Stimulated activated CD4-positive, alpha-beta T cell treated with anti-CD3 and anti-CD28 coated beads, Interleukin-1b, Interleukin-23, amount 100 ng/mL, for 48 hours (primary cell): ENCODE measurements at places on chromosomes 3 and 15.

DNA sequence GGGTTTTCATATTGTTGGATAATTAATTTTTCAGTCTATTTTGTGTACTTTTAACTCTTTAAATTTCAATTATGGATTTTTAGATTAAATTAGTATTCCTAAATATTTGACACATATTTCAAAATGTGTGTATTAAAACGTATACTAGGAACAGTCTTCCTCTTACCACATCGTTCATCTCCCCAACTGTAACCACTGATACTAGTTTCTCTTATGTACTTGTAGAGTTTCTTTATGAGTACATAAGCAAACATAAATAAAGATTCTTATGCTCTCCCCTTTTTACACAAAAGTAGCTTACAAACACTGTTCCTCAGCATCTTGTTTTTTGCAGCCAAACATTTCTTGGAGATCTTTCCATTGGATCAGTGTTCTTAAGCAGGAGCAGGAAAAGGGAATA lies 45.9 kb downstream of the CMSS1 start:
- no peak for DNase-seq

DNA sequence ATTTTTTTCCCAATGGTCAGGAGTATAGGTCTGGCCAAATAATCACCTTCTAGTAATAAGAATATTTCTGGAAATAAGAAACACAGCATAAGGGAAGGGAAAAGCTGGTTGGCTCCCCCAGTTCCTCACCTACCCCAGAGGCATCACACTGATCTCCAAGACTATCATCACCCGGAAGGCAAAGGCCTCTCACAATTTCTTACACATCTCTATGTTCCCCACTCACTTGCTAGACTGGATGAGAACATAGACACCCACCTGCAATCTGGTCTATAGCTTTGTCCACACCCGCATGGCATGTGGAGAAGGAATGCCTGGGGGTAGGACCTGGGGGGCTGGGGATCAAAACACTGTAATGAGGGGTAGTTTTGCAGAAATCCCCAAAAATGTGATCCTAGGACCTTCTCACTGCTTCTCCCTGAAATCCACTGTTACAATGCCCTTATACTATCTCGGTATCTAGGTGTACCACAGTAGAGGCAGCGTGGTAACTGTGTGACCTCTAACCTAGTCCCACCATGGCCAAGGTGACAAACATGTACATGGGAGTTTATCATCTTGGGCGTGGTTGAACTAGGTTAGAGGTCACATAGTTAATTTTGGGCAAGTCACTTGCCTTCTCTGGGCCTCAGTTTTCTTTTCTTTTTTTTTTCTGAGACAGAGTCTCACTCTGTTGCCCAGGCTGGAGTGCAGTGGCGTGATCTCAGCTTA lies 29.5 kb upstream of the NRROS start:
- no peak for DNase-seq

DNA sequence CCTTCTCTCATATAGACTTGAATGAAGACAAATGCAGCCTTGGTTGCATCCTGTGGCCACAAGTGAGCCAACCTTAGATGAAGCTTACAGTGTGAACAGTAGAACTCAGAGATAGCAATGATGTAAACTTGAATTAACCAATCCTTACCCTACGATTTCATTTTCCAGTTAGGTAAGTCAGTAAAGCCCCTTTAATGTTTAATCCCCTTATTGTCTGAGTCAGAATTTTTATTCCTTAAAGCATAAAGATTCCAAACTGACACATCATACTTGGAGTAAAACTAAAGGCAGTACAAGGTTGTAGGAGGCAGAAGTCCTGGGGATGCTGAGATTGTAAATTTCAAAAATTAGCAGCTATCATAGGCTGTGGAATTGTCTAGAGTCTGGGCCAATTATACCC lies 507.8 kb upstream of the DPH6 start:
- DNase-seq: no peak

DNA sequence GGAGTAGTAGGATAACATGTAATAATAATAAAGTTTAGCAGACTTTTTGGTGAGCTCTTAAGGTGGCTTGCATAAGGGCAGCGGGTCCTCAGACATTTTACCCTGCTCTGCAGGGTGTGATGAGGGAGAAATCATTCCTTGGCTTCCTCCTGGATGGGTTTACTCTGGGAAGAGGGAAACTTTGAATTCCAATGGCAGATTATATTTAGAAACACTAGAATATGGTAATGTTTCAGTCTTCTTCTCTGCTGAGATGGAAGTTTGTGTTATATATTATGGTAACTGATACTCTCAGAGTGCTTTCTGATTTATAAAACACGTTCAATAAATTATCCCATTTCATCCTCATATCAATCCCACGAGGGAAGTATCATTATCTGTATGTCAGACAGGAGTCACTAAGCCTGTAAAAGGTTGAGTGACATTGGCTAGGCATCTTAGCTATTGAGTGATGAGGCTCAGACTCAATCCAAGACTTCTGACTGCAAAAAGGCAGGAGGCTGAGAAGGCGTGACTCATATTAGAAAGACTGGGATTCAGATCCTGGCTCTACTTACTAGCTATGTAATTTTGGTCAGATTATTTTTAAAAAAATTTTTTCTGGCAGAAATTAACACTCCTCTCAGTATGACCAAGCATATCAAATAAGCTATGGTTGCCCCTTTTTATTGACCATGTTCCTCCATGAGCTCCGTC lies 19.3 kb downstream of the PDIA5 start:
- DNase-seq: no peak

- no peak for DNase-seq
These were observed 220.9 kb downstream of the ATP8B4 start for GRCh38 chr15:49898097-49898496.

GRCh38 chr15:37715101-37715500 lies 219.3 kb upstream of the TMCO5A start:
- DNase-seq: no peak

DNA sequence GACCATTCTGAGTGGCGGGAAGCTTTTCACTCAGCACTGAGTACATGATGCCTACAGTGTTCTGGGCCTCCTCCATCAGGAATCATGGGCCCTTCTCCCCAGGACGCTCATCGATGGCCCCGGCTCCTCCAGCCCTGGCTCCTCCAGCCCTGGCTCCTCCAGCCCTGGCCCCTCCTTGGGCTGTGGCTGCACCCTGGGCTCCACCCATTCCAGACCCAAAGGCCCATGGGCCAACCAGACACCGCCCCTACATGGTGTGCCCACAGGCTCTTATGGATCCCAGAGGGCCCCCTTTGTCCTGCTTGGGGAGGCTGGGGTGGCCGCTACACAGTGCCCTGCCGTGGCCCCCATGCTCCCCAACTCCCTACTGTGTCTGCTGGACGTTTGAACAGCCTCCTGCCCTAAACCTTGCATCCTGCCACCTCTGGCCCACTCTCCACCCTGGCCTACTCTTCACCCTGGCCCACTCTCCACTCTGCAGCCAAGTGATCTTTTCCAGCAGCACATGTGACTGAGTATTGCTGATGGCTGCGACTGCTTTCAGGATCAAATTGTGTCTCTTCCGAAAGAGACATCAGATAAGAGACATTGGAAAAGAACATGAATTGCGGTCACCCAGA lies 57.9 kb downstream of the APBA2 start:
- no peak for DNase-seq

DNA sequence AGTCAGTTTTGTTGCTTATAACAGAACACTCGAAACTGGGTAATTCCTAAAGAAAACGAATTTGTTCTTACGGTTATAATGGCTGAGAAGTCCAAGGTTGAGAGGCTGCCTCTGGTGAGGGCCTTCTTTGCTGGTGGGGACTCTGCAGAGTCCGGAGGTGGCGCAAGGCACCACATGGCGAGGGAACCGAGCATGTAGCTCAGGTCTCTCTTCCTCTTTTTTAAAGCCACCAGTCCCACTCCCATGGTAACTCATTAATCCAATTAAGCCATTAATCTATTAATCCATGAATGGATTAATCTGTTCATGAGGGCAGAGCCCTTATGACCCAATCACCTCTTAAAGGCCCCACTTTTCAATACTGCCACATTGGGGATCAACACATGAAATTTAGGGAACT lies 50.0 kb downstream of the ROPN1B start:
- no peak for DNase-seq

DNA sequence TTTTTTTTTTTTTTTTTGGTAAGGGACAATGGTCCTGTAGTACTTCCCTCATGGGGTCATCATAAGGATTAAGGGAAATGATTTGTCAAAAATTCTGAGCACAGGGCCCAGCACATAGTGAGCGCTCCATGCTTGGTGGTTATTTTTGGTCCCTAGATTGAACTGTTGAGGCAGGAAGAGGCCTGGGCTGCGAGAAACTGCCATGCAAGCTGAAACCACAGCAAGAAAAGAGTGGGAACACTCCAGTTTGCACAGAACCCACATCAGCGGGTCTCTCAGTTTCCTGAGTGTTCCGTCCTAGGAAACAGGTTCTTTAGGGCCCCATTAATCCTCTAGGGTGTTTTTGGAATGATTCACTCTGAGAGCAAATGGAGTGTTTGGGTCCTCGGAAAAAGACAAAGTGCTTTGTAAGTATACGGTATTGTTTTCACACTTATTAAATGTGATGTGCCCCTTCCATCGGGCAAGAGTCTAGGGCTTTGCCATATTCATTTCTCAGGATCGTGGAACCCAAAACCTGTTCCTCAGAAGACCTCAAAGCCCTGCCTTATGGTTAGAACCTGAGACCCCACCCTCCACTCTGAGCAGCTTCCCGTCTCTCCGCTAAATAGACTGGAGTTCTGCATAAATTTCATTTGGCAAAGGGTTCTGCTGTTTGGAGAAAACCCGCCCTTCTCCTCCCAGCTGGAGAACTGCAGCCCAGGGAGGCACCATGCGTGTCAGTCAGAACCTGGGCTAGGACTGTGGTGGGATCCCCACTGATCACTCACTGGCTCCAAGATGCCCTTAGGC lies 60.4 kb downstream of the SPSB4 start:
- DNase-seq: no peak

DNA sequence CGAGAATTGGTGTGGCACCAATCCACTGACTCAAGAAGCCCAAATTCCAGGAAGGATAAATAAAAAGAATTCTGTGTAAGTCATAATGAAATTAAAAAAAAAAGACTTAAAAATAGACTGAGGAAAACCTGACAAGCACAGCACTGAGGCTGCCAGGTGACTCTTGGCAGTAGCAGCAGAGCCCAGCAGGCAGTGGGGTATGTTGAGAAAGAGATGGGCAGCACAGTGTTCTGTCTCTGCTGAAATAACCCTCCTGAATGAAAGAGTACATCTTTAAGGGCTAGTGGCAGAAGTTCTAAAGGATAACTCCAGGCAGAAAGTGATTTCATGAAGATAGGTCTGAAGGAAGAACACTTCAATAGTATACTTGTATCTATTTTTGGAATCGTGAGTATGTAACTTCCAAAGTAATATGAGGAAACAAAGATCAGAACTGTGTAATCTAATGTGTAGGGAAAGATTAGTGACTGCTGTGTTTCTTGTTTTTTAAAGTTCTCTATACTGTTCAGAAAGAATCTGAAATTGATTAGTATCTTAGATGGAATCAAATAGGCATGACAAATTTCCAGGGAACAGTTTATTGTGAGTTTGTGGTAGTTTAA lies 75.9 kb downstream of the RAB7A start:
- peak; percentile 41 for DNase-seq

GRCh38 chr3:129119365-129120100 lies 2.1 kb downstream of the RAB43 start:
- peak; percentile 19 for DNase-seq

- no peak for DNase-seq
These were observed 25.8 kb upstream of the LRRFIP2 start for GRCh38 chr3:37200141-37200540.

DNA sequence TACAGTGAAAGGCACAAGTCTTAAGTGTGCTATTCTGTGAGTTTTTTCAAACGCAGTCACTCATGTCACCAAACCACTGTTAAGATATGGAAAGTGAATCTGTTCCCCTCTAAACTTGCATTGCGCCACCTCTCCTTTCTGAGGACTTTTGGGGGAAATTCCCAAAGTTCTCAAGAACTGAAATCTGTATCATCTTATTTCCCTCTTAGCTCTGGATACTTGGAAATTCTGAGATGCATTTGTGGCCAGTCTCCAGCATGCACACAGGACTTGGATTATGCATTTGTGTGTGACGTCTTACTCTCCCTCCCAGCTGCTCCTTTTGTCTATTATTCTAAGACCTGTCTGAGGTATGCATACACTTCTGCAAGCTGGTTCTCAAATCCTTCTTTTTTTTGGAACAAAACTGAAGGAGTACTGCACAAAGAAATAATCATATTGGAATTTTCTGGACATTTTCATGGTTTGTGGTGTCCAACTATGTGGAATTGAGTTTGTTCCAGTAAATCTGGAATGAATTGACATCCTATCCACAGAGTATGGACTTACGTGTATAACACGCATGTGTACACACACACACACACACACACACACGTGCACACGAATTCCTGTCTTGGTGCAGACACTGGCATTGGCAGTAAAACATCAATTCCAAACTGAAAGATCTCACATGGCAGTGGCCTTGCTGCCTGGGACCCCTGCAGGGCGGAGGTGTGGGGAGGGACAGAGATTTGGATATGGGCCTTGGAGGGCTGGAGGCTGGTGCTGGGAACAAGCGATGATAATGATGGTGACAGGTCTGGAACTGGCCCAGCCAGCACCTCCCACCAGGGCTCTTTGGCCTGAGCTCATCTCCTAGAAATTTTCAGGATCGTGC lies 8.2 kb upstream of the LCTL start:
- DNase-seq: no peak

DNA sequence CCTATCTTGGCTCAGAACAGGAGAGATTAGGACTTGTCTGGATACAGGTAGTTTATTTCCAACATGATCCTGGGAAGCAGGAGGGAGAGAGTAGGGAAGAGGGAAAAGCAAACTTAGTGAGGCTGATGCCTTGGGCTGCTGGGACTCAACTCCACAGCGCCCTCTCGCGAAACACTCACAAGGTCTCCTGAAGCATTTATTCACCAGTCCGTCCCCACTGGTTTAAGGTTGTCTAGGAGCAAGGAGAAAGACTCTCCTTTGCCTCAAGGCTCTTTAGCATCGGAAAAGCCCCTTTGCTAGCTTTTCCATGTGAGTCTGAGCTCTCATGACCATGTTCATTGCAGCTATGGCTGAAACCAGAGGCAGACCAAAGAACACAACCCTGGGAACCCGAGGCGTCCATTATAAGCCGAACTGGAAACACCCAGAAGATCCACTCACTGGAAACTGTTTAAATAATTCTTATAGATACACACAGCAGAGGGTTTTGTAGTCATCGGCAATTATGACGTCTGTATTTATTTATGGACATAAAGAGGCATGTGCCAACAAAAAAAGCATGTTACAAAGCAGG lies 244.5 kb downstream of the CD47 start:
- DNase-seq: peak; percentile 23

GRCh38 chr3:146131616-146132410 lies 29.2 kb downstream of the PLOD2 start:
- DNase-seq: no peak

GRCh38 chr15:80604583-80605575 lies 90.2 kb upstream of the ABHD17C start:
- DNase-seq: no peak

- no peak for DNase-seq
These were observed 373.3 kb downstream of the GAP43 start for GRCh38 chr3:115996420-115997108.

DNA sequence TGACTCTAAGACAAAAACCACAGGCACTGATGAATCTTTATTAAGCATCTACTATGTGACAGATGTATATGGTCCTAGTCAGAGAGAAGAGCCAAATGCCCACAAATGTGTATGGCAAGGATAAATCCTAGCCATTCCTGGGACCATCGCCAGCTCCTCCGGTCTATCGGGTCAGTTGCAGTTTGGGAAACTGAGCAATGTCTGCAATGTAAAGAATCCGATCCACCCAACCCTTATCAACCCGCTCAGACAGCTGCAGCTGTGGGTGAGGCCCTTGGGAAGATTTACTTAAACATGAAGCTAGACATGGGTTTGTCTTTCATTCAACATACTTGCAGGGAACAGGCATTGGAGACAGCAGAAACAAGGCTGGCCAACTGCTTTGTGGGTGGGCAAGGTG lies 40.5 kb upstream of the CDV3 start:
- no peak for DNase-seq

- no peak for DNase-seq
These were observed 75.4 kb upstream of the AKAP13 start for GRCh38 chr15:85305050-85305449.
